Effector CD8-positive, alpha-beta T cell (primary cell): ENCODE measurements at places on chromosomes 11 and 22.

DNA sequence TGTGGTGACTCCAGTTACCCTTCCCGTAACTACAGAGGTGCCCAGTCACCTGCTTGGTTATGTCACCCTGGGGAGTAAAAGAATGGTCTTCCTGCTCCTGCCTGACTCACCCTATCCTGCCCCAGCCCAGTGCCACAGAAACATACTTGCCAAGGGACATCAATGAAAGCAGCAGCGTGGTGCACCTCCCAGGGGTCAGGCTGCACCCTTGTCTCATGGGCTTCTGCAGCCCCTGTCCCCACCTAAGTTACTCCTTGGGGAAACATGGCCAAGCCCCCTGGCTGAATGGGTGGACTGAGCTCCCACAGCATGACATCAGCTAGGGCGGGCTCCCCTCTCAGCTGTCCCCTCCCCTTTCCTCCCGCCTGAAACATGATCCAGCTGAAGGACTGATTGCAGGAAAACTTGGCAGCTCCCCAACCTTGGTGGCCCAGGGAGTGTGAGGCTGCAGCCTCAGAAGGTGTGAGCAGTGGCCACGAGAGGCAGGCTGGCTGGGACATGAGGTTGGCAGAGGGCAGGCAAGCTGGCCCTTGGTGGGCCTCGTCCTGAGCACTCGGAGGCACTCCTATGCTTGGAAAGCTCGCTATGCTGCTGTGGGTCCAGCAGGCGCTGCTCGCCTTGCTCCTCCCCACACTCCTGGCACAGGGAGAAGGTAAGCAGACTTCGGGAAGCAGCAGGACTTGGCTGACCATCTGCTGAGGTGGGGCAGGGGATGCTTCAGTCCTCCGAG, at the start of gene HTR3A:
Gene HTR3A (plus strand): TSS at position 368 of the 730 bp plus-strand sequence. CDS start 218 bp downstream, at position 586.
- DNase-seq = no peak

GRCh38 chr11:30889143-30889794, 303.1 kb upstream of the MPPED2 start:
- no peak for DNase-seq

DNA sequence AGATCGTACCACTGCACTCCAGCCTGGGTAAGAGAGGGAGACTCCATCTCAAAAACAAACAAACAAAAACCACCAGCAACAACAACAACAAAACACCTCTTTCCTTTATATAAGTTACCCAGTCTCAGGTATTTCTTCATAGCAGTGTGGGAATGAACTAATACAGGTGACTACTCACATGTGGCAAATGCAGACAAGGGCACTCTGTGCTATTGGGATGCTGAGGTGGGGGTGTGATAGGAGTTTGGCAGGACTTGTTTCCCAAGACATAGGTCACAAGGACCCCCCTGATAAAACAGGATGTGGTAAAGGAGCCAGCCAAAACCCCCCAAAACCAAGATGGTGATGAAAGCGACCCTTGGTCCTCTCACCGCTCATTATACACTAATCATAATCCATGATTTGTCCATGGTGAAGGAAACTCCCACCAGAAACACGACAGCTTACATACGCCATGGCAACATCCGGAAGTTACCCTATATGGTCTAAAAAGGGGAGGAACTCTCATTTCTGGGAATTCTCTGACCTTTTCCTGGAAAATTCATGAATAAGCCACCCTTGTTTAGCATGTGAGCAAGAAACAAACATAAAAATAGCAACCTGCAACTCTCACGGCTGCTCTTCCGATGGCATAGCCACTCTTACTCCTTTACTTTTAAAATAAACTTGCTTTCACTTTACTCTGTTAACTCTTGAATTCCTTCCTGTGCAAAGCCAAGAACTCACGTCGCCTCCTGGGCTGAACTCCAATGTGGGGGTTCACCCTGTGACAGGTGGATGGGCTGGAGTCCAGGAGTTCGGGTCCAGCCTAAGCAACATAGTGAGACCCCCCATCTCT, 18.8 kb upstream of the INCENP start:
- no peak for DNase-seq

- DNase-seq = no peak
Observed at GRCh38 chr22:46308283-46308988, 11.8 kb downstream of the GTSE1 start.

GRCh38 chr11:99376463-99376862, 355.7 kb downstream of the CNTN5 start:
- DNase-seq = no peak

DNA sequence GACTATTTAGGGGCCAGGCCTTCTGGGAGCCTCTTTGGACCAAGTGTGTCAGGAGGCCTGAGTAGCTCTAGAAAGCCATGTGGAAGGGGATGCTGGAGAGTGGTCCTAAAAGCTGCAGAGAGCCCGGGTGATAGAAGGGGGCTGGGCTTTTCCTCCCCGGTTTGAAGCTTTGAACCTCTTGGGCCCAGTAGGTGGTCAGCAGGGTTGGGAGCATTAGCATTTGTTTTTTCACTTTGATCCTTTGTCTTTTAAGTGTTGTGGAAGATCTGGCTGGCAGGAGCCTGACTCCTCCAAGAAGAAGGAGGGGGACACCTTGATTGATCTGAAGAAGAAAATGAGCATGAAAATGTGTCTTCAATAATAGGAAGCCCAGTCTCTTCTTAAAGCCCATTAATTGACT, 596.6 kb downstream of the INSC start:
- no peak for DNase-seq

GRCh38 chr11:23606191-23606590, 745.9 kb upstream of the CCDC179 start:
- DNase-seq = no peak

DNA sequence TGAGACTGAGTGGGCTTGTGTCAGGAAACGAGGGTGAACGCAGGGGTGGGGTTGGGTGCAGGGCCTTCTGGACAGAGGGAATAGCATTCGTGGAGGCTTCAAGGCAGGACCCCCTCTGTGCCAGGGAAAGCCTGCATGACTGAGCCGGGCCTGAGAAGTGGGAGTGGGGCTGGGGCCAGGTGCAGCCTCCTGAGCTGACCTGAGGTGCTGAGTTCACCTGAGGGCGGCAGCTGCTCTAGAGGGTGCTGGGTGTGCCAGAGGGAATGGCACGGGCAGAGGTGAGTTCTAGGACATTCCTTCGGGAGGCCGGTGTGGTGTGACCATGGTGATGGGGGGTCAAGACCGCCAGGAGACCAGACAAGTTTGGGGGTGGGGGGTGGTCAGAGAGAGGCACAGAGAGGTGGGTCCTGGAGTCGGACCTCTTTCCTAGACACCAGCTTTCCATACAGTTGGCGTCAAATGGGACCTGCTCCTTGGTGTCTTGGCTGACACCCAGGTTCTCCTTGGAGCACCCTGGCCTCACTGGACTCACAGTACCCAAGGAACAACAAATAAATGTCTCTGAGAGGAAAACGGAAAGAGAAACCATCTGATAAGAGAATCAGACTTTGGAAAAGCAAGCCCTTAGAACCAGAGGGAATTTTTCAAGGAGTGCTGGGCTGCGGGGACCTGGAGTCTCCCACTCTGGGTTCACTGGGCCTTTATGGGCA, 7.7 kb downstream of the MPPED1 start:
- no peak for DNase-seq
